Activated CD8-positive, alpha-beta memory T cell treated with anti-CD3 and anti-CD28 coated beads for 4 hours (primary cell): ENCODE measurements at places on chromosomes 13 and 19.

DNA sequence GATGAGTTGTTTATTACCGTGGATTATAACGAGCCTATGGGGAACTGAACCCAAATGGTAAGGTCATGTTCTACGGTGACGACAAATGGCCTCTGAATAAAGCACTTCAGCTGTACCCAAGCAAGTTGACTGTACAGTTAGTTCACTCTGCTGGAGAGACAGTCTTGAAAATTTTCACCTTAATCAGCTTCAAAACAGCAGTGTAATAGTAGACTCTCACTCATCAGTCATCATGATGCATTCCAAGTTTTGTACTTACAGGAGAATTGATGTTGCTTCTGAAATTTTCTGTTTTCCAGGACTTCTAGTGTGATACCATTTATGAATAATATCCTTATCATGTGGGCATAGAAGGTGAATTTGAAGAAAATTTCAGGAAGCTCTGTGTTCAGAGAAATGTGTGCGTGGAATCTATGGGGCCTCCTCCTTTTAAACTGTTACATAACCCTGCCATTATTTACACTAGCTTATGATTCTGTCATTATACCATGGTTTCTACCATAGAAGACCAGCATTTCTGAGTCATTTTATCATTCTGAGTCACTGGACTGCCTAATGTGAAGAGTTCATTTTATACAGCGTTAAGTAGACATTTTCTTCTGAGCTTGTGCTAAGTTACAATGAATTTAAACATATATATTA lies 96.9 kb downstream of the WDFY2 start:
- DNase-seq = no peak

GRCh38 chr19:14843578-14843977 lies 5.1 kb downstream of the OR7A10 start:
- no peak for DNase-seq

DNA sequence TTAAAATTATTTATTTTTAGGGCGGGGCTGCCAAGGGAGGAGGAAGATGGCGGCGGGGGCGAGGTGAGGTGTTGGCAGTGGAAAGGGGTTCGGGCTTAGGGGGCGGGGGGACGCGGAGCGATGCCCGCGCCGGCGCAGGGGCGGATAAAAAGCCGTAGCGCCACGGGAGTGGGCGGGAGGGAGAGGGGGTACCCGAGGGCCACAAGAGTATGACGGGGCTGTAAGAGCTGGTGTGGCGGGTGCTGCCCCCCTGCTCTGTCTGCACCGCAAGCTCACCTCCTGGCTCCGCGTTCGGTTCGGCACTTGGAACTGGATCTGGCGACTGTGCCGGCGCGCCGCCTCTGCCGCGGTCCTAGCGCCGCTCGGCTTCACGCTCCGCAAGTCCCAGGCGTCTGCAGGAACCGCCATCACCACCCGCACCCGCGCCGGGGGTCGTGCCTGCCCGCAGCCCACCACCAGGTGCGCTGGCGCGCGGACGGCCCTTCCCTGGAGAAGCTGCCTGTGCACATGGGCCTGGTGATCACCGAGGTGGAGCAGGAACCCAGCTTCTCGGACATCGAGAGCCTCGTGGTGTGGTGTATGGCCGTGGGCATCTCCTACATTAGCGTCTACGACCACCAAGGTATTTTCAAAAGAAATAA lies 265.2 kb upstream of the SGCG start:
- no peak for DNase-seq

GRCh38 chr13:110726726-110727125 lies 13.2 kb downstream of the ING1 start:
- DNase-seq = peak; percentile 42

DNA sequence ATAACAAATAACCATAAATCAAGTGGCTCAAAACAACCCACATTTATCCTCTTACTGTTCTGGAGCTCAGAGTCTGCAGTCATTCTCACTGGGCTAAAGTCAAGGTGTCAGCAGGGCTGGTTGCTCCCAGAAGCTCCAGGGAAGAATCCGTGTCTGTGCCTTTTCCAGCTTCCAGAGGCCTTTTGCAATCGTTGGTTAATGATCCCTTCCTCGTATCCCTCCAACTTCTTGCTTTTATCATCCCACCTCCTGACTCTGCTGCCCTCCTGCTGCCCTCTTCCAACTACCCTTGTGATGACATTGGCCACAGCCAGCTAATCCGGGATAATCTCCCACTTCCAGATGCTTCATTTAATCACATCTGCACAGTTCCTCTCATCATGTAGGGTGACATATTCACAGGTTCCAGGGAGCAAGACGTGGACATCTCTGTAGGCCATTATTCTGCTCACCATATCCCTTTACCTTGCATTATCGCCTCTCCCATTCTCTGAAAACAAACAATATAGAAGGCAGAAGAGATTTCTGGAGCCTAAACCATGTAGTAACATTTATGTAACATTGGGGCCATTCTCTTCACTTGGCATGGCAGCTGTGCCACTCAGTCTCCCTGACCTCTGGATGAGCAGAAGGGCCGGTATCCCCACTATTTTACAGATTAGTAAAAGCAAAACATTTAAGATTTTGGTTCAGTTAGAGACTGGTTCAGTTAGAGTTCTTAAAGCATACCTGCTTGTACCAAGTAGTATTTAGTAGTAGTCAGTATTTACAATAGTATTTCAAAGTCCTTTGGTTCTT lies 53.5 kb downstream of the RFC3 start:
- DNase-seq = no peak

- DNase-seq = no peak
Observed at GRCh38 chr13:33272531-33273124, 12.9 kb downstream of the STARD13 start.

DNA sequence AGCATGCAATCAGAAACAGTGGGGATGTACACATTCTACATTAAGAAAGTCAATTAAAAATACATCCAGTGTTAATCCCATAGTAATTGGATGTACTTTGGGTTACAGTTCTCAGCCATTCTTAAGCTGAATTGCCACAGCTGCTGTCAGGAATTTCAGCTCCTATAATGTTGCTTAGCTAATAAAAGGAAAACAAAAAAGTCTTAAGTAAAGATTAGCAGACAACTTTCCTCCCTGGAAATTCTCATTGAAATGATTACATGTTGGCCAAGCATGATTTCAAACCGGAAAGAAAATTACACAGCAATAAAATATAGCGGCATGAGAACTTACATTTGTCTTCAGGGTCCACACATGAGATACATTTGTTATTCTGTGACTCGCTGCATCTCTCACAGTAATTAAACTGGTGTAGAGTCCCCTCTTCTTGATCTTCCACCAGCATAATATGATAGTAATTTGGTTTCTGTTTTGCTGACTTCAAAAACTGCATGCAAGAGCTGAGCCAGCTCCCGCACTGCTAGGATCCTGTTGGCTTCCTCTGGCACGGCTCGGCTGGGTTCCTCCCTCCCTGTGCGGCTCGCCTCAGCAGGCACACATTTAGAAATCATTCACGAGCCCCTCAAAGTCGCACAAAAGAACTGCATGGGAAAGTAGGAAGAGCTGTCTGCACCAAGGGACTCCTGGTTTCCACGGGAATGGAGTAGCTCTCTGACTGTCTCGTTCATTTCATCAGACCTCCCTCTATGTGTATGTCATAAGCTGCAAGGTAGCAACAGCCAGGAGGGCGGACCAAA lies at the start of gene HTR2A:
TSS of gene HTR2A (minus strand) at position 713 of the 797 bp plus-strand sequence. CDS start 1,147 bp downstream, outside the sequence.
- DNase-seq = no peak

DNA sequence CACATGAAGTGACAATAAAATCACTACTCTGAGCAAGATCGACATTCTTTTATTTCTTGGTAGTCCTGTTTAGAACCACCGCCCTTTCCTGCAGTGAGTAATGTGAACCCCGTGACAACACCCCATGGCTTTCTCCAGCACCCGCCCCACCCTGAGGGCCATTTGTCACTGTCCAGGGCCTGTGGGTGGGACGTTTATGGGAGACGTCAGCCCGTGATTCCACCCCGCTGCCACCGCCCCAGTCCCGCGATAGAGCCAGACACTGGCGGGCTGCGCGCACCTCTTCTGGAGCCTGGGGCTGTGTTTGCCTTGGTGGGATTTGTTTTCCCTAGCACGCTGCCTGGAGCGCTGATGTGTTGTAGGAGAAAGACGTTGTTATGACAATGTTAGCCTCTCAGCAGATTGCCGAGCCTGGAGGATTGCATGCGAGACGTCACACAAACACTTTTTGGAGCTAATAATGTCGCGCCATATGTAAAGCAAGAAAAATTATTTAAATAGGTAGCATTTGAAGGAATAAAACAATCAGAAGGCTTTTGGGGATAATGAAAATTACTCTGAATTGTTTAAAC lies 263.7 kb downstream of the TEX29 start:
- no peak for DNase-seq

DNA sequence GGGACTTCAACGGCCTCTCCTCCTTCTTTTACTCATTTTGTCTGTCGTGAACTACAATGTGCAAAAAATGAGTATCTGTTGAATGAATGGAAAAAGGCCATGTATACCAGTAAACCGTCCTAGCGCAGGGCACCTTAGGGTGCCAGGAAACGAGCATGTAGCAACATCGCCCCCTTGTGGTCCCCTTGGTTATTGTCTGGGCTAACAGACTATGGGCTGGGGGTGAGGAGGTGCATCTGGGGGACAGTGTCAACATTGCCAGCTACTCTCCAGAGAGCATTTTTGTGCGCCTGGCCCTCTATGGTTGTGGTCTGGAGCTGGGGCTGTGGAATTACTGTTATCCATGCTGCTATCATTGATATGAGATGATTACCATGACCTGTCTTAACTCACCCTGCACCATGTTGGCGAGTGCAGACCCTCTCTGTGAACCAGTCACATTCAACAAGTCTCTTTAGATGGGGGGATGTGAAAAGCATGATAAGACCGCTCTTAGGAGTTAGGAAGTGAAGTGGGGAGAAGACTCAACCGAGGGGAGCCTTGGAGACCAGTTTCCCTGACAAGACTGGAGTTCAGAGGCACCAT lies 22.8 kb upstream of the SIGLEC11 start:
- DNase-seq = peak; percentile 68

GRCh38 chr13:112341976-112342735 lies 34.0 kb upstream of the SPACA7 start:
- no peak for DNase-seq

- no peak for DNase-seq
Observed at GRCh38 chr19:1567848-1568227, 287 bp downstream of the MEX3D start.

DNA sequence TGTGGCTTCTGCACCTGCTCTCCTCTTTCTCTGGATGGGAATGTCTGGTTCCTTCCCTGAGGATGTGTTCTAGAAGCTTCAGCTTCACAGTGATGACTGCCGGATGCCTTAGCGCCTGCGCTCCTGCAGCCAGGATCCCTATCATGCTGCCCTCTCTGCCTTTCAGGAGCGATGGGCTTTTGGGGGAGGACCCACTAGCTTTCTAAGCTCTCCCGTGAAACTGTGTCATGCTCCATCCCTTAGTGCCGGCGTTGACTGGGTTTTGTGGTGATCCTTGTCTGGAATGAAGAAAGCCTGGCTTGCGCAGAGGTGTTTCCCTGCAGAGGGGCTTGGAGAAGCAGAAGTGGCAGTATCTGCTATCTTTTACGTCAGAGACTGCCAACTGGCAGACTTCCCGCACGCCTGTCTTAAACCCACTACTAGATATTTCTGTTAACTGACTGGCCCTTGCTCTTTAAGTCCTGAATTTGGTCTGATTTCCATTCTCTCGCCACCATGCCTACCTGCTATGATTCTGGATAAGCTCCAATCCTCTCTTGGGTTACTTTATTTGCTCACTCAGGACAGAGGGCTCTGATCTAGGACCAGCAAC lies 3.8 kb upstream of the KMT2B start:
- DNase-seq = no peak
